ENCODE measurements at places on chromosomes 12 and 14.

DNA sequence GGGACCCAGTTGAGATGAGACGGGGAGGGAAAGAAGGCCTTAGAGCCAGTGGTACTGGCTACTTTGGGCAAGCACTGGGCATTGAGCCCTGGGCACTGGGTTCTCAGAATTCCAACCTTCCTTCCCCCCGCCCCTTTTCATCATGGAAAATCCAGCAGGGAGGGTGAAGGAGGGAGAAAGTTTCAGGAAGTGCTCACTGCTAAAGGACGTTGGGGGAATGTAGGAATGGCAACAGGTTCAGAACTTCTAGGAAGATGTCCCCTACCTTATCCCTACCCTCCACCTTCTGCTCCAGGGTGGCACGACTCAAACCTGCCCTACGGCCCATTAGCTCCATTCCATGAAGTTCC, 4.2 kb upstream of the TNS2 start:
- DNase-seq, result no peak

- no peak for DNase-seq
These were observed 32.7 kb downstream of the DAD1 start for GRCh38 chr14:22556021-22556989.

DNA sequence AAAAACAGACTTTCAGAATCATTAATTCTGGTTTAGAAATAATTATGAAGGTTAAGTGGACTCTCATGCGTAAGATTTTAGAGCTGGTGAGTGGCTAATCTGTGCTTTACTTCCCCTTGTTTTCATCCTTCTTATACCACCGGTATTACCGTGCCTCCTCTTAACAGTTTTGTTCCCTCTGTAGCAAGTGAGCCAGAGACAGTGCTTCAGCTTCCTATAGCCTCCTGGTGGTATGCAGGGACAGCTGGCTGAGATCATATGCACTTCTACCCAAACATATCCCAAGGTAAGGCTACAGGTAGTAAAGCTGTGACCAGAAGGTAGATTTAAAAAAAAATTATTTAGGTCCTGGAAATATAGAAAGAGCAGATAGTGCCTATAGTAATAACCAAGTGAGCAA, 55.2 kb downstream of the PDE3A start:
- DNase-seq, result no peak

GRCh38 chr12:39116861-39117260, 211.5 kb upstream of the CPNE8 start:
- peak; percentile 7 for DNase-seq

- DNase-seq, result peak; percentile 8
These were observed 3.1 kb upstream of the ARHGEF40 start for GRCh38 chr14:21066882-21067502.

GRCh38 chr14:56703947-56704346, 106.3 kb downstream of the OTX2 start:
- peak; percentile 32 for DNase-seq

GRCh38 chr12:49288412-49288853, 6.5 kb upstream of the PRPH start:
- no peak for DNase-seq
